ENCODE measurements at places on chromosomes 6 and 20. TPM values are rescaled to one million over a fixed set of nuclear protein-coding genes. Genes with fewer than 3 reads are reported as not detected.

The HLA-E gene
- 71.2 TPM for total RNA-seq

The WFDC10B gene
- not detected for total RNA-seq

The DDX27 gene
- 59.1 TPM for total RNA-seq

The CDH4 gene
- total RNA-seq: 0.14 TPM

The TREM1 gene
- total RNA-seq: not detected

The EDN3 gene
- total RNA-seq: not detected

The PRSS16 gene
- 4.1 TPM for total RNA-seq

The HLA-DQA1 gene
- not detected for total RNA-seq

The ADGRB3 gene
- 2.3 TPM for total RNA-seq

The RHAG gene
- total RNA-seq: not detected

The CST5 gene
- not detected for total RNA-seq

The SIRPB1 gene
- 0.20 TPM for total RNA-seq

The OR11A1 gene
- not detected for total RNA-seq

The PLCB4 gene
- total RNA-seq: 15.2 TPM

The WASF1 gene
- total RNA-seq: 10.1 TPM

The DDX43 gene
- not detected for total RNA-seq

The BMP7 gene
- 0.17 TPM for total RNA-seq

The CALHM6 gene
- 0.45 TPM for total RNA-seq

The GPLD1 gene
- total RNA-seq: 0.63 TPM

The BHLHE23 gene
- not detected for total RNA-seq

The OR2B2 gene
- not detected for total RNA-seq

The RAET1G gene
- 1.2 TPM for total RNA-seq

The MYO6 gene
- 7.1 TPM for total RNA-seq

The TRIM10 gene
- not detected for total RNA-seq

The CALHM5 gene
- total RNA-seq: 0.05 TPM

The TFAP2D gene
- not detected for total RNA-seq

The OR12D3 gene
- not detected for total RNA-seq

The SAMD3 gene
- not detected for total RNA-seq

The ESR1 gene
- 0.35 TPM for total RNA-seq

The SASH1 gene
- 11.7 TPM for total RNA-seq

The SLC17A1 gene
- total RNA-seq: not detected

The LY6G6F gene
- total RNA-seq: not detected

All from NCI-H460 (cell line).